Stimulated activated CD8-positive, alpha-beta memory T cell treated with anti-CD3 and anti-CD28 coated beads, Interleukin-15, amount 100 ng/mL, for 24 hours (primary cell): ENCODE measurements at places on chromosomes 11 and 22.

DNA sequence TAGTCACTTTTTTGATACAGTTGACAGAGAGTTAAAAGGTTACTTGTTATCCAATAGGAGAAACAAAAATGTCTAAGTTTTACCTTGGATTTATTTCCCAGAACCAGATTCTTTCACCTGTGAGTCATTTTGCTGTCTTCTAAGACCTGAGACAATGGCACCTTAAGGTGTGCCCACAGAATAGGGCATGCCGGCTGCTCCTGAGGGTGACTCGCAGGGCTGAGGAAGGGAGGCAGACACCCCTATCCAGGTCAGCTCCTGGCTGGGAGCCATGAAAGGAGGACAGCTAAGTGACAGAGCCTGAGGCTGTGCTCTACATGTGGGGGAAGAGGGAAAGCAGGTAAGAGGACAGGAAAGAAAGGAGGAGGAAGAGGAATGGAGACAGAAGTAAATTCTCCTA lies 67.8 kb downstream of the RASSF10 start:
- no peak for DNase-seq

GRCh38 chr22:39144101-39144767 lies 8.2 kb downstream of the CBX7 start:
- no peak for DNase-seq

DNA sequence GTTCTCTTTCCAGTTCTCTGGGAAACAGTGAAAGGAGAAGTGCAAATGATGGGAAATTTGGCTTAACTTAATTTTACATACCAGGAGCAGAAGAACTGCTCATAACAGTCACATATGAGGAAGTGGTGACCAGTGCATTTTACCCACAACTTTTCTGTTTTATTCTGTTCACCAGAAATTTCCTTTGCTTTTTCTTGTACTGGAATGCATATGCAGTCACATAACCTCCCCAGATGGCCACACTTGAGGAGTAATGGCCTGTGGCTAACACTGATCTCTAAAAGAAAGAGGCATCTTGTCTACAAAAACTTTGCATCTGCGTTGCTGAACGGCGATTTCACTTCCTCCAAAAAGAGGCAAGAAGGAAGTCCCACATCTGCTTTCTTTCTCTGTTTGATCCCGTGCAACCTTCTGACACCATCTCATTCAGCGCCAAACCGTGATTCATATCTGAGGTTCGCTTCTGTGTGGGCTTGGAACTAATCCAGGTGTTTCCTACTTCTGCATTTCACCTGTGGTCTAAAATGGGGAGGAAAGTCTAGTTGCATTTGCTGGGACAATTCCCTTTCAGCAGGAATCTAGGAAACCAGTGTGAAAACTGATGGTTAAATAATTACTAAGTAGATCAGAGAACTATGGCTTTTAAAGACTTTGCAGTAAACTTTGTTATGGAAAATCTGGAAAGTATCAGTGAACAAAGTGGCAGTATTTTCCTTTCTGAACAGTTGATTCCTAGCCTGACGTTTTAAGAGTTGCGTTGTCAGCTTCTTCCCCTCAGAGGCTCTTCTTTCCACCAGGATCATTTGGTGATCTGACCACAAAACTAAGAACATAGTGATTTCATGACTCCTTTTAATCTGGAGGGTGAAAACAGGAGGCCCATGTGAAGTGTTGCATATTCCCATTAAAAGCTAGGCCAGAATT lies 4.2 kb upstream of the MPEG1 start:
- DNase-seq: no peak

DNA sequence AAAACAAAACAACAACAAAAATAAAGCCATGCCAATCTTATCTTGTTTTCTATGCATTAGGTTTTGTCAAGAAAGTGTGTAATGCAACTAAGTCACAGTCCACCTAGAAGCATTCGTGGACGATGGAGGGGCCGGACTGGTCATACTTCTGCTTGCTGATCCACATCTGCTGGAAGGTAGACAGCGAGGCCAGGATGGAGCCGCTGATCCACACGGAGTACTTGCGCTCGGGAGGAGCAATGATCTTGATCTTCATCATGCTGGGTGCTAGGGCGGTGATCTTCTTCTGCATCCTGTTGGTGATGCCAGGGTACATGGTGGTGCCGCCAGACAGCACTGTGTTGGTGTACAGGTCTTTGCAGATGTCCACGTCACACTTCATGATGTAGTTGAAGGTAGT lies 18.3 kb upstream of the EP300 start:
- no peak for DNase-seq

GRCh38 chr11:120066738-120067437 lies 71.0 kb downstream of the TRIM29 start:
- DNase-seq: no peak

- DNase-seq: no peak
These were observed 70.8 kb downstream of the PANX1 start for GRCh38 chr11:94199136-94200130.

- DNase-seq: no peak
These were observed 595.1 kb upstream of the CCDC179 start for GRCh38 chr11:23455321-23455891.

GRCh38 chr11:70060611-70061293 lies 17.4 kb upstream of the ANO1 start:
- DNase-seq: no peak

DNA sequence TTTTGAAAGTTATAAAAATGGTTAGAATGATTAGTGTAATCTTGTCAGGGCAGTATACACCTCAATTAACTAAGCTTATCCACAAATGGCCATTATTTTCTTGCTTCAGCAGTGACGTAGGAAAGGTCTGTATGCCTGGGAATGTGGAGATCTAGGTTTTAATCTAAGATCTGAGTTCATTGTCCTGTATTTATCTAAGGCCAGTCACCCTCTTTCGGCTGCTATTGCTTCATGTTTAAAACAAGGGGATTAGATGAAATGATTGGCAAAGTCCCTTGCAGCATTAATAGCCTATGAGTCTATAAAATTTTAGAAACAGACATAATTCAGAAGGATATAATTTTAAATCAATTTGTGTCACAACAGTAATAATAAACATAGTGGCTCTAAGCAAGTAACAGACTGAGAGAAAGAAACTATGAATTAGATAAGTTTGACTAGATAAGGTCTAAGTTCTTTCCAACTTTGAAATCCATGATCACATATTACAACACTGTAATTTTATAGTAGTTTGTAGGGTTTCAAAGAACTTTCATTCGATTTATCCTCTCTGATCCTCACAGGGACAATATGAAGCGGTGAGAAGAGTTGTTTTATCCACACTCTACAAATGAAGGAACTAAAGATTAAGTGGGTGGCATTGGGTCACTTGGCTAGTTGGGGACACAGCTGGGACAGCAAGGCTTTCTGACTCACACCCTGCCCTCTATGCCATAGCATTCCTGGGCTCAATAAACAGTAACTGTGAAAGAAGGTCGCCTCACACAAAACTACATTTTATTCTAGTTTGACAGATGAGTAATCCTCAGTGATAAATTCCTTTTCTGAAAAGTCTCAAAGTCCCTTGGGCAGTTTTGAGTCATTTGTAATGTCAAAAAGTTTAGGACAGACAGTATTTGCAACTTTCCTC lies 60.6 kb upstream of the RDX start:
- no peak for DNase-seq

GRCh38 chr11:19587979-19588378 lies 124.7 kb upstream of the NAV2 start:
- DNase-seq: no peak

DNA sequence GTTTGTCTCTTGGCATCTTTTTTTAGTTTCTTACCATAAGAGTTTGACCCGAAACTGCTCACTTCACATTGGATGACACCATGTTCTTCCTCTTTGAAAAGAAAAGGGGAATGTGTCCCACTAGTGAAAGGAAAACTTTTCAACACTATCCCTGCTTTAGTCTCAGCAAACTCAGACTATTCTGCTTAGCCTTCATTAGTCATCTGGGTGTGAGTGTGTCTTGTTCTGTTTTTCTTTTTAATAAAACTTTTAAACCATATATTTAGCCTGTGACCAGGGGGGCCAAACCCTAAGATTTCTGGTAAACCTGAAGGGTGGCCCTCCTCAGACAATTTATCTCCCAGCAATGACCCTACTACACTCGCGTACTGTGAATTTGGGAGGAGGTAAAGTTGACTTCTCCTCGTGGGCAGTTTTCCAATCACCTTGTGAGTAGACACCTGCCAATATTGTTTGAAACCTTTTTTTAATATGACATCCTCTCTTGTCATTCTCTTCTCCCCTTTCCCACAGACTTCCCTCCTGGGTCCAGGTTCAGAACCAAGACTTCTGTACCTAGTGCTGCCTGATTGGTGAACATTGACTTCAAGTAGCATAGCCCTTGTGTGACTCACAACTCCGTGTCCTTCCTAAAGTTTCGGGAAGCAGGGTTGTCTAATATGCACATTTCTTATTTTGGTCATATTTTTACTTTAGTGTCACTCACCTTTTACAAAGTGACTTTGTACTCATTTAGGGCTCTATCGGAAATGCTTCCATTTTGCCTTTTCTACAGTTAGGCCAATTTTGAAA lies 39.9 kb downstream of the DBX1 start:
- no peak for DNase-seq

GRCh38 chr11:75439026-75439425 lies 6.0 kb upstream of the KLHL35 start:
- DNase-seq: no peak

GRCh38 chr22:49224243-49224642 lies 603.4 kb downstream of the BRD1 start:
- no peak for DNase-seq

- no peak for DNase-seq
These were observed 17.1 kb downstream of the ZNRF3 start for GRCh38 chr22:28900379-28900925.

DNA sequence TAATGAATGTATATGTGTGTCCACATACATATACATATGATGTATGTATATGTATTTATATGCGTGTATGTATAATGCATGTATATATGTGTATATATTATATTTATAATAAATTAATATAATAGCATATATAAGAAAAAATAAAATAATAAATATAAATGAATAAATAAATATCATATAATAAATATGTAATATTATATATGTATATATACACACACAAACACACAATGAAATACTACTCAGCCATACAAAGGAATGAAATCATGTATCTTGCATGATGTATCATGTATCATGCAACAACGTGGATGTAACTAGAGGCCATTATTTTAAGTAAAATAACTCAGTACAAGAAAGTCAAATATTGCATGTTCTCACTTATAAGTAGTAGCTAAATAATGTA lies 788.7 kb upstream of the CHORDC1 start:
- no peak for DNase-seq

DNA sequence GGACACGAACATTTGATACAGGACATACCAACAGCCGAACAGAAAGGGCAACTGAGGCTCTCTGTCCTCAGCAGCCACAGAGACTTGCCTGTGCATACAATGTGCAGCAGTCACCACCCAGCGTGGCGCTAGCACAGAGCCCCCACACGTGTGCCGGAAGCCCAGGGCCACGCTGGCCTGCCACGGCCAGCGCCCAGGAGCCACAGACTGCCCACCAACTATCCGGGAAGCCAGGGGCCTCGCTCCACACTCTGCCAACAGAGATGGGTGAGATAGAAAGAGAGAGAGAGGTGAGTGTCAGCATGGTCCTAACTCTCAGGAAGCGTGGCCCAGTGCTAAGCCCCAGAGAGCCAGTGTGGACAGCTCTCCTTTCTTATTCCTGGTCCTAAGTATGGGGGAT lies 11.7 kb downstream of the TMPRSS5 start:
- DNase-seq: no peak

DNA sequence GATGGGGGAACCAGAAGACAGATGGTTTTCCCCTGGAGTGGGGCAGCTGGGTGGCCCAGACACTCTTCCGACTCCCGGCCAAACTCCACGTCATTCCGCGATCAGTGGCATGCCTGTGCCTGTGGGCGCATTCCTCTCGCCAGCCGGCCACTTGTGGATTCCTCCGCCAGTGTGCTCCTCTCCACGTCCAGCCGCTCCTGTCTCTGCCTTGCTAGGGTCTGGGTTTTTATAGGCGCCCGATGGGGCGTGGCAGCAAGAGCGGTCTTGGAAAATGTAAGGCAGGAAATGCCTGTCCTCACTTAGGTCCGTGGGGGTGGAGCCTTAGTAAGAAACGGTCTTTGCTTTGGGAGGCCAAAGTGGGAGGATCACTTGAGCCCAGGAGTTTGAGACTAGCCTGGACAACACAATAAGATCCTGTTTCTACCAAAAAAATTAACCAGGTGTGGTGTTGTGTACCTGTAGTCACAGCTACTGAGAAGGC lies 81.6 kb upstream of the SEPTIN5 start:
- no peak for DNase-seq

GRCh38 chr11:119782739-119783072 lies 53.7 kb upstream of the NECTIN1 start:
- no peak for DNase-seq

DNA sequence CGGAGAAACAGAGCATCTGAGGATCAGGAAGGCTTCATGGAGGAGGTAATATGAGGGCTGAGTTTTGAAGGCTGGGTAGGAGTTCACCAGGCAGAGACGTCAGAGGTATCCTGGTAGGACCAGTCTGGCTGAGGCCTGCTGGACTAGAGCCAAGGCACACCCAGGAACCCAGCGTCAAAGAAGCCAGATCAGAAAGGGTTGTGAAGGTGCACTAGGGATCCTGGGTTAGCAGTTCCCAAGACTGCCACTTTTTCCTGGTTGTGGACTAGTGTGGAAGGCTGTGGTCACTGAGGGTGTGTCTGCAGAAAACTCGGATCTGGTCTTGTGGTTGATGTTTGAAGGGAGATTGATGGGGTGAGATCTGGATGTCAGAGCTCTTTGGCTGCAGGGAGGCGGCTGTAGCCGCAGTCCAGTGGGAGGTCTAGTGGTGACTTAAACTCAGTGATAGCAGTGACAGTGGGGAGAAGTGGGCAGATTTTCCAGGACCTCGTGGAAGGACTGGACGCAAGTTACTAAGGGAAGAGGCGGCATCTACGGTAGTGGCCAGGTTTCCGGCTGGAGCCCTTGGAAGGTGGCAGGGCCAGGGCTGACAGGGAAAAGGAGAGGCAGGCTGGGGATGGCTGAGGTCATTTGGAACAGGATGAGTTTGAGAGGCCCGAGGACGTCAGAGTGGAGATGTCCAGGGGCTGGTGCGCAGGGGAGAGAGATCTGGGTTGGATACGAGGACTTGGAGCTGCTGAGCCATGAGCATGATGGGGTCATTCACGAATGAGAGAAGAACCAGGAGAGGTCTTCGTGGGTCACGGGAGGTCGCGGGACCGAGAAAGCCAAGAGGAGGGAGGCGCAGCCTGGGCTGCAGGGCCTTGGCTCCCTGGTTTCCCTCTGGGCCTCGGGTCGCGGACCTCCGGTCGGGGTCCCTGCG lies 10.9 kb downstream of the RELA start:
- DNase-seq: no peak

- DNase-seq: no peak
These were observed 105.6 kb upstream of the TBCEL start for GRCh38 chr11:120918257-120918656.

DNA sequence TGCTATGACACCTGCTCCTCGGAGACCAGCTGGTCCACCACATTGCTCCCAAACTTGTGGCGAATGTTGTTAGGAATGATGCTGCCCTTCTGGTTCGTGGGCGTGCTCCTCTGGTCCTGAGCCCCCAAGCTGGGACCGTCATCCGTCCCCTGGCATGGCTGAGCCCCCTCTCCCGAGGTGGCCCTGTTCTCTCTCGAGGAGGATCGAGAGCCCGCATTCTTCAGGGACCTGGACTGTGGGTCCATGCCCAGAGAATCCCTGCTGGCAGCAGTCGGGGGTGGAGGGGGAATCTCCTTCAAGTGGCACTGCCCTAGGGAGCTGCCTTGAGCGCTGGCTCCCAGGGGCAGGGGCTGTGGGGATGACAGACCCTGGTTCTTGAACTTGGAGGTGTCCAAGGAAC lies 17.4 kb downstream of the TST start:
- DNase-seq: no peak
